HT-29 (cell line): ENCODE measurements at places on chromosomes 2 and 18. TPM values are rescaled to one million over a fixed set of nuclear protein-coding genes. Genes with fewer than 3 reads are reported as not detected.

DNA sequence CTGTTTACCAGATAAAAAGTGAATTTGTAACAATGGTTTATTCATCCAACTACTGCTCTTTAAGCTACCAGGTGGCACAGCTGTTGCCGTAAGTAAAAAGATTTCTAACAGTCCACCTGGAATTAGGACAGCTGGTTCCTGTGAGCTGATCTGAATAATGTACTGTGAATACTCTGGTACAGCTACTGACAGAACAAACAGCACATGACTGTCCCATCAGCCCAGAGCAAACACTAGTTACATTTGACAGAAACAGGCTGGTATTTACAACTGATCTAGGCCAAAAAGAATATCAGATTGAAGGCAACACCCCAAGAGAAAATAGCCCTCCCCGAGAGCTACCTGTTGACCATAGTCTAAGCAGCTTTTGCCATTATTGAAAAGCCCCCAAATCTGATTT, 840.4 kb downstream of the CPS1 start:
- no peak for DNase-seq

Gene RBM45
- total RNA-seq, result 6.1 and 10.3 TPM in 2 replicates

Gene SPATA3
- not detected in 2 replicates for total RNA-seq

- DNase-seq, result no peak
Measured at GRCh38 chr2:197274349-197274748, 36.2 kb downstream of the ANKRD44 start.

- DNase-seq, result no peak
Measured at GRCh38 chr2:206716623-206717022, 1.6 kb downstream of the DYTN start.
